ENCODE measurements at places on chromosomes 11 and 22.

GRCh38 chr11:8899119-8899753, 11.8 kb upstream of the AKIP1 start:
- DNase-seq = no peak

DNA sequence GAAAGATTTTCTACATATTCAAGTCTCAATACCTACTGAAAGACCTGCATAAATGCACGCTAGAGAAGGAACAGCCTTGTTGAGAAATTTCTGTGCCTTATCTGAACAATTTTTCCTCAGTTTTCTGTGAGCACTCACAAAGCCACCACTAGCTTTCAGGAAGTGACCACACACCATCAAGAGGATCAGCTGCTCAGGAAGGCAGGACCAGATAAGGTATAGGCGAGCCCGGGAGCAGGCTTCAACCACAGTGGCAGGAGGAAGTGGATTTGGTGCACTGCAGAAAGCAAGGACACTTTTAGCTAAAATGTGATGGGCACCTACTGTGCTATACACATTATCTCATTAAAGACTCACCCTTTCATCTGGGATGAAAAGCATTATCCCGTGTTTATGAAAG, 220.8 kb downstream of the RAB38 start:
- no peak for DNase-seq

GRCh38 chr22:49535527-49536125, 292.0 kb downstream of the BRD1 start:
- no peak for DNase-seq

GRCh38 chr22:40594924-40595323, 41.6 kb downstream of the MRTFA start:
- no peak for DNase-seq

GRCh38 chr22:23552573-23552972, 27.5 kb downstream of the IGLL1 start:
- no peak for DNase-seq

- DNase-seq = no peak
Observed at GRCh38 chr11:65822776-65823528, 10.8 kb upstream of the SNX32 start.

DNA sequence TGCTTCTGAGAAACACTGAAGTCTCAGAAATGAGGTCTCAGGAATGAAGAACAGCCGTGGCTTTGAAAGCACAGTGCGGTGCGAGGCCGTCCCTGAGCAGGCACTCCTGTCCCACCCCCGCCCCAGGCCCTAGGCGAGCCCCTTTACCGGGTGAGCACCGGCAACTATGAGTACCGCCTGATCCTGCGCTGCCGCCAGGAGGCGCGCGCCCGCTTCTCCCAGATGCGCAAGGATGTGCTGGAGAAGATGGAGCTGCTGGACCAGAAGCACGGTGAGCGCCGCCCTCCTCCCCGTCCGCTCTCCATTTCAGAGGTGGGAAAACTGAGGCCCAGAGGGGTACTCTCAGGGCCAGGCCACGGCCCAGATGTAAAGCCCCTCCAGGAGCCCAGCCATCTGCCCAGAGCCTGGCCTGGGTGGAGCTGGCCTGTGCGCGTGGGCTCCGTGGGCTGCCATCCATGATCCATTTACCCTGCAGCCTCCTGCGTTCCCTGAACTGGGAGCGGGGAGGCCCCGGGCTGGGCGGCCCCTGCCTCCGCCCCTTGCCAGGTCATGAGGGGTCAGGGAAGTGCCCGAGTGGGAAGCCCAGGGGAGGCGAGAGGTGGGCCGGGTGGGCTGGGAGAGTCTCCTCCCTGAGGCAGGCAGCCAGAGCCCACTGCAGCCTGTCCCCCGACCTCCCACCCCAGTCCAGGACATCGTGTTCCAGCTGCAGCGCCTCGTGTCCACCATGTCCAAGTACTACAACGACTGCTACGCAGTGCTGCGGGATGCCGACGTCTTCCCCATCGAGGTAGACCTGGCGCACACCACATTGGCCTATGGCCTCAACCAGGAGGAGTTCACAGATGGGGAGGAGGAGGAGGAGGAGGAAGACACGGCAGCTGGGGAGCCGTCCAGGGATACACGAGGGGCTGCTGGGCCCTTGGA, 9.5 kb downstream of the SLC16A8 start:
- DNase-seq = peak; percentile 71

DNA sequence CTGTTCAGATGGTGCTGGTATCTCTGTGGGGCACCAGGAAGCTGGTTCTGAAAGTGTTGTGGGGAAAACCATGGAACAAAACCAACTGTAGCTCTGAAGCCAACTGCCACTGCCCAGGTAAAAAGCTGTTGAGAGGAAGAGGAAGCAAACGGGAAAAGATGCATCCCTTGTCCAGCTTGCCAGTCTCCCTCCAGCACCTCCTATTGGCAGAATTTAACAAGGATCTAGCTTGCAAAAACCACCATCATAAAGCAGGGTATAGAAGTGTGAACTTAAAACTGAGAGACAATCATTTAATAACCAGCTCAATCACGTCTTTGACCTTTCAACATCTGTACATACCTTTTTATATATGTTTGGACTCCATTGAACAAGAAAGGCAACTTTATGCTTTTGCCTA, 4.5 kb downstream of the PATE1 start:
- no peak for DNase-seq

DNA sequence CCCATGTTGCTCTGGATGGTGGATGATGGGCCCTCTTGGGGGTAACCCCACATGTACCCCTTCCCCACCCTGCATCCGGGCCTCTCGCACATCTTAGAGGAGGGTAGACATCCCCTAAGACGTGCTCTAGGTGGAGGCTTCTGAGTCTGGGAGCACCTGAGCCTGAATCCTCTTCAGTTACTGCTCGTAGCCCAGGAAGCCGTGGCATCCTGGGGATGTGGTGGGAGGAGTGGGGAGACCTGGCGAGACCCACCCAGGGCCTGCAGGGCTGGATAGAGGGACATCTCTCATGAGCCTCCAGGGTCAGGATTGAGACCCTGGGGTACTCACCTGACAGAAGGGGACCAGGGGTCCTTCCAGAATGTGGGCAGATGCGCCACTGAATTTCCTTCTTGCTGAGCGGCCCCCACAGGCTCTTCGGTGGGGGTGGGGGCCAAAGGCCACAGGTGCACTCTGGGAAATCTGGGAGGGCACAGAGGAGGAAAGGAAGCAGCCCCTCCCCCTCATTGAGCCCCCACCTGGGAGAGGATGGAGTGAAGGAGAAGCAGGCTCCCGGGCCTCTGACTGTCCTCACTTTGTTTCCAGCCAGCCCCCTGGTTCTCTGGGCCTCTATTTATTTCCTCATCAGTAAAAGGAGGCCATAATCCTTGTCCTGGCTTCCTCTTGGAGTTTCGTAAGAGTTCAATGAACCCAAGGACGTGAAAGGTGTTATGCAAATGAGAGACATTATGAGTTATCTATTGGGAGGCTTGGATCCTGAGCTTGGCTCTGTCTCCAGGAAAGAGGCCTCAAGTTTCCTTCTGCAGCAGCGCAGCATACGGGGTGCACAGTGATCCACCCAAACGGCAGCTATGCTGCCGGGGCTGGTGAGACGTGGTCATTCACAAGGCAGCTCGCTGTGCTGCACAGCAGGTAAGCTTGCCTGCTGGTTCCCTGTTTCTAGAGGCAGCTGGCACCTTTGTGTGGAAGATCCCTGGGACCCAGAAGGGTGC, 31.2 kb downstream of the KCNJ4 start:
- DNase-seq = no peak

DNA sequence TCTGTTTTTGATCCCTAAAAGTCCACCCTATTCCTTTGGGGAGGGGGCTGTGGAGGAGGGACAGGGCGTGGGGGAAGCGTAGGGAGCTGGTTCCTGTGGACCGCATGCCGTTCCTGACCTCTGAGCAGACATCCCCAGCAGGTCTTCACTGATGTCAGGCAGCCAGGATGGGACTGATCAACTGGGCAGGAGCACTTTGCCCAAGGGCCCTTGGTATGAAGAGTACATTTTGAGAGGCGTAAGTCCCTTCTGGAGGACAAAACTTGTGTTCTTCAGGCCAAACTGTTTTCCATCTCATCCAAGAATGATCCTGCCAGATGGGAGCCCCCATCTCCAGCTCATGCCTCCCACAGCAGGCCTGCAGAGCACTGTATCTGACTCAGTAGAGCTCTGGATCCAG, 80.9 kb upstream of the NARS2 start:
- DNase-seq = no peak

DNA sequence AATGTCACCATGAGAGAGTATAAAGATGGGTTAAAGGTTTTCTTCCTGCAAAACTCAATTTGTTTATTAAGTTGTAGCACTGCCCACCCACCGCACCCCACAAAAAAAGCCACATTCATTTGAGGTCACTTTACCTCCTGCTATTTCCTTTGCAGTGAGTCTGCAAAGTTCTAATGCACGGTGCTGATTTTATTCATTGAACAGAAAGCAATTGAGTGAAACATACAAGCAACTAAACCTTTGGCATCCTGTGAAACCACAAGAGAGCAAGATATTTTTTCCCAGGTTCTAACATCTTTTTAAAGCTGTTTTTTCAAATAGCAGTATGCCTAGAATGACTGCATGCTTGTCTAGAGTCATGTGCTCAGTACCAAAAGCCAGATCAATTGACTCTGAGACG, 39.0 kb downstream of the RRAS2 start:
- DNase-seq = peak; percentile 74

GRCh38 chr11:72777755-72778278, 16.0 kb downstream of the STARD10 start:
- no peak for DNase-seq

GRCh38 chr11:33742249-33742851, 6.1 kb upstream of the CD59 start:
- DNase-seq = peak; percentile 28

DNA sequence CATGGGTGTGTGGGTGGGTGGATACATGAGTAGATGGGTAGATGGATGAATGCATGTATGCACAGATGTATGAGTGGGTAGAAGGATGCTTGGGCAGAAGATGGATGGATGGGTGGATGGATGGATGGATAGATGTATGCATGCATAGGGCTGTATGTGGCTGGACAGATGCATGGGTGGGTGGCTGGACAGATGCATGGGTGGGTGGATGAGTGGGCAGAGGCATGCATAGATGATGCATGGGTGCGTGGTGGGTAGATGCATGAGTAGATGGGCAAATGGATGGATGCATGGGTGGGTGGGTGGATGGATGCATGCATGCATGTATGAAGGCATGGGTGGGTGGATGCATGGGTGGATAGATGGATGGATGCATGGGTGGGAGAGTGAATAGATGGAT, 6.8 kb upstream of the CD248 start:
- no peak for DNase-seq

DNA sequence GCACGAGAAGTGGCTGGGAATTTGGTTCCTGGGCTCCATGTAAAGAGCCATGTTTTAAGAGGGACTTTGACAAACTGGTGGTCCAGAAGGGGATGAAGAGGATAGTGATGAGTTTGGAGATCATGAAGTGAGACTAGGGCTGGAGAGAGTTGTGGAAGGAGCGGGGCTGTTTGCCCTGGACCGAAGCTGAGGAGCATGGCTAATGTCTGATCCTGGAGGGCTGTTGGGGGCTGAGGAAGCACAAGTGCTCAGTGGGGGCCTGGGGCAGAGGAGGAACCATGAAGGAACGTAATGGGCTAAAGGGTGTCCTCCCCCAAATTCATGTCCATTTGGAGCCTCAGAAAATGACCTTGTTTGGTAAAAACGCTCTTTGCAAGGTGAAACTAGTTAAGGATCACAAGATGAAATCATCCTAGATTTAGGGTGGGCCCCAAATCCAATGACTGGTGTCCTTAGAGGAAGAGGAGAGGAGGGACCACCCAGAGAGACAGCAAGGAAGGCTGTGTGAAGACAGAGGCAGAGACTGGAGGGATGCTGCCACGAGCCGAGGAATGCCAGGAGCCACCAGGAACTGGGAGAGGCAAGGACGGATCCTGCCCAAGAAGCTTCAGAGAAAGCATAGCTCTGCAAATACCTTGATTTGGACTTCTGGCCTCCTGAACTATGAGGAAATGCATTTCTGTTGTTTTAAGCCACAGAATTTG, 107.3 kb upstream of the LMO1 start:
- no peak for DNase-seq

GRCh38 chr11:36635066-36635862, 37.2 kb upstream of the RAG2 start:
- DNase-seq = no peak

DNA sequence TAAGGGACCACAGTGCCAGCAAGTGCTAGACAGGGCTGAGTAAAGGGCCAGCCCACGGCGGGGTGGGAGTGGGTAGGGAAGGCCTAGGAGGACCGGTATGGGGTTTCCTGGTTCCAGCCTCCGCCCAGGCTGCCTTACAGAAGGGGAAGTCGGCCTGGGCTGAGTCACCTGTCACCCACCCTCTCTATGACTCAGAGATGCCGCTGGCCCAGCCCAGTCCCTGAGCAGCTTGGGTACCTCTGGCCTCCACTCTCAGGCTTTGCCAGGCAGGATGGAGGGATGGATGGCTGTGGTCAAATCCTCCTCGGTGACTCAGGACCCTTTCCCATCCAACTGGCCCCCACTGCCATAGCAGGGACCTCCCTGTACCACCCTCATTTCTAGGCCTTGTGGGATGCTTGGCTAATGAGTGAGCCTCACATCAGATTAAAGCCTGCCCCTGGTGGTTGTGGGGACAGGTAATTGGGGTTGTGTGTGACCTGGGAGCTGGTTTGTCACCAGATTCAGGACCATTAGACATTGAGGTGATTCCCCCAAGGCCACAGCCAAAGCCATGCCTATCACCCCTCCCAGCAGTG, 13.9 kb downstream of the SLC35E4 start:
- peak; percentile 94 for DNase-seq

DNA sequence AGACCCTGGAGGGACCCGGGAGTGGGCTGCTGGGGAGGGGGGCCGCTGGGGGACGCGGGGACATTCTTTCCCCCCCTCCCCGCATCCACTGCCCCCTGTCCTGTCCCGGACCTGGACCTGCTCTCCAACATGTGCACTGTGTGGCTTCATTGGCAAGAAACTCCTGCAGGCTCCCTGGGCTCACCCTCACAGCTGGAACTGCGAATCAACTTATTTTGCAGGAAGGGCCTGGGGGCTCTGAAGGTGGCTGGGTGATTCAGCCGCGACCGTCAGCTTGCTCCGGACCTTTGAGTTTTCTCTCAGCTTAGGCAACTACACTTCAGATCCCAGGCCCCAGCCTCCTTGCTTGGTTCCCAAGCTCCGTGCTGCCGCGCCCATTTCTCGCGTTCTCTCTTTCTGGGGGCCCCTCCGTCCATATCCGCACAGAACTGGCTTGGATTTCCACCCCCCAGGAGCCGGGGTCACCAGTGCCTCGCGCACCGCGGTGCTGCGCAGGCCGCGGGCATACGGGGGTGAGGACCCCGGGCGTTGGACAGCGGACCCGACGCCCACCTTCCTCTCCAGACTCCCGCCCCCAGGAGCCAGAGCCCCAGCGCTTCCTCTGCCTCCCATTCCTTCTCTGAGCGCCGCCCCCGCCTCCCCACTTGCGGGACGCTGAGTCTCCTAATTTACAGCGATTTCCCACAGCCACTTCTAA, 471 bp upstream of the AHNAK start:
- peak; percentile 57 for DNase-seq

GRCh38 chr22:29257751-29258181, 10.0 kb downstream of the RHBDD3 start:
- DNase-seq = no peak

DNA sequence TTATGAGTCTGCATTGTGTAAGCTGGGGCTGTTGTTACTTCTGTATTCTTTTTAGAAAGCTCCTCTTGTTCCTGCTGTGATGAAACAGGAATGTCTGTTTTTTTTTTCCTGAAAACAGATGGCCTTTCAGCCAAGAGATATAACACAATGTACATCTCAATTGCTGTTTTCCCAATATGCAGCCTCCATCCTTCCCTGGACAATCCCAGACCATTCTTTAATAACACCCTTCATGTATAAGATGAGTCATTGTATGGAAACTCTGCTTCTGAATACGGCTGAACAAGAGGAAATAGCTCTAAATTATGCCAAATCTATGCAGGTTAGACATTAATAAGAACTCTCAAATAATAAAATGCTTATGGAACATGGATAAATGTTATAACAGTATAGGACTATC, 60.2 kb upstream of the LRRC4C start:
- DNase-seq = no peak

Measured in astrocyte of the hippocampus (primary cell).